ENCODE measurements at places on chromosomes 2 and 18.

GRCh38 chr18:45521136-45521535 lies 94.1 kb upstream of the SLC14A2 start:
- DNase-seq = no peak

- no peak for DNase-seq
Observed at GRCh38 chr2:218540015-218540414, 28.1 kb downstream of the USP37 start.

DNA sequence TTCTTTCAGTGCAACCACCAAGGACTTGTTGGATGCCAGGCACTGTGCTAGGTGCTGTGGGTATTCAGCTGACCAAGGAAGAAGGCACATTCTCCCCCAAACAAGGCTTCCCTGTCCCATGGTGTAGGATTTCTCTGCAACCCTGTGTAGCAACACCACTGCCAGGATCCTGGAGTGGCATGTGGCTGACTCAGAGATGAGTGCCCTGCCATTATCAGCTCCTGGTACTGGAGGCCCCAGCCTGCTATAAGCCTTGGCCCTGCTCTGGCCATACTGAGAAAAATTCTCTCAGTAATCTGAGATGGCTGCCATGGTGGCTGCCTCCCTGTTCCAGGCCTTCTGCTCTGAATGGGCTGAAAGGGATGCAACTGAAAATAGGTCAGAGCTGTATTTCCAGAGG lies 4.3 kb downstream of the SMYD5 start:
- no peak for DNase-seq

DNA sequence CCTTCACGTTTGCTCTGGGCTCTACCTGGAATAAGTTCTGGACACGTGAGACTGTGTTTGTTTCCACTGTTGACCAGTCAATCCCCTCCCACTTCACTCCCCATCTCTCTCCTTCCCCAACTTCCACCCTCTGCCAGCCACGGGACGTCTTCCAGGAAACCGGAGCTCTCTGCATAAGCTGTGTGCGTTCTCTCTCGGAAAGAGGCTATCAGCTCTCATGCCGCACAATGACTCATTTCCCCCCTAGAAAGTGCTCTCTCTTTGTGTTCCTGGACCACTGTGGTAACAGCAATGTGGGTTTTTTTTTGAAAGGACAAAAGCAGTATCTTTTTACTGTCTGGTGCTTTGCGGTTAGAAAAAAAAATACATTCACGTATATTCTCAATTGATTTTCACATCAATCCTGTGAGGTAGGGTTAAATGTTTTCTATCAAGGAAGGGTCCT lies 10.2 kb downstream of the PROKR1 start:
- no peak for DNase-seq

GRCh38 chr2:177501186-177501585 lies 108.6 kb downstream of the AGPS start:
- DNase-seq = no peak

Measured in activated gamma-delta T cell (primary cell).